M059J (cell line): ENCODE measurements at places on chromosomes 11 and 22.

DNA sequence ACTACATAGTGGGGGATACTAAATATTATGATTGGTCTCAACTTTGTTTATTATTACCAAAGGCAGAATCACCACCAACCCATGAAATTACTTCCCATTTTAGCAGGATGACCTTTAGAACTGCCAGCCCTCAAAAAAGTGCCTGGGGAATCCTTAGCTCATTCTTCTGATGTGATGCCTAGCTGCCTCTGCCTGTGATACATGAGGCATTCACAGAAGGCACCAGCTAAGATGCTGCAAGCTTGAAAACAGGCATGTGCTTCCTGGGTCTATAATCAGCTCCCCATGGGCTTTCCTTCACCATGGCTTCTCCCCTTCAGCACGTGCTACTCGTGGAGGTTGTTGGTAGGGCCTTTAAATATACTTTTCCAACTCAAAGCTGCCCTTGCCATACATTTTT is 50.4 kb upstream of the ARHGAP20 start:
- peak; percentile 27 for DNase-seq

DNA sequence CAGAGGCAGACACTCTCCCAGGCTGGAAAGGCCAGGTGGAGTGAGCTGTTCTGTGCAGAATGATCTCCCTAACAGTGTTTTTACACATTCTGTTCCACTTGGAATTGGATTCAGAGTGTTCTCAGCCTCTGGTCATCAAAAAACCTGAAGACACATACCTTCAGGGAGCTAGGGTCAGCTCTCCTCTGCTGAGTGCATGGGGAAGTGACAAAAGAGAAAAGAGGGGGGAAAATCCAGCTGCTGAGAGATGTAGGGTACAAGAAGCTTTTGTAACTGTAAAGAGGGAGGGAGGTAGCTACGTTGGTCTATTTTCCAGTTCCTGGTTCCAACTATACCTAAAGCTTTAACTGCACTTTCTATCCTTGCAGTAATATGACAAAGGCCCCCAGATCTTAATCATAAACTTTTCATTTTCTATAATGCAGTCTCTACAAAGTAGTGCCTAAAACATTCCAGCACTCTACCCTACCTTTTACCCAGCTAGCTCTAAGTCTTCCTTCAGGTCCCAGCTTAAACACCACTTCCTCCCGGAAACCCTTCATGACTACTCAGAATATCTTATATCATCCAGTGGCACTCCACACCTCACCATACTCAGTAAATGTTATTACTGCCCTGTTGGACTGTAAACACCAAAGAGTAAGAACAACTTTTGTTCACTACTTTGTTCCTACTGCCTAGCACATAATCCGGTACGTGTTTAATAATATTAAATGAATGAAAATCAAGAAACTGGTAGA is 9.2 kb downstream of the MAPK1 start:
- no peak for DNase-seq

GRCh38 chr11:69114811-69115523 is 40.8 kb upstream of the SMIM38 start:
- DNase-seq = no peak

GRCh38 chr11:85823816-85824215 is 12.9 kb upstream of the SYTL2 start:
- peak; percentile 80 for DNase-seq
